LHCN-M2 (cell line): ENCODE measurements at places on chromosomes 3 and 15.

DNA sequence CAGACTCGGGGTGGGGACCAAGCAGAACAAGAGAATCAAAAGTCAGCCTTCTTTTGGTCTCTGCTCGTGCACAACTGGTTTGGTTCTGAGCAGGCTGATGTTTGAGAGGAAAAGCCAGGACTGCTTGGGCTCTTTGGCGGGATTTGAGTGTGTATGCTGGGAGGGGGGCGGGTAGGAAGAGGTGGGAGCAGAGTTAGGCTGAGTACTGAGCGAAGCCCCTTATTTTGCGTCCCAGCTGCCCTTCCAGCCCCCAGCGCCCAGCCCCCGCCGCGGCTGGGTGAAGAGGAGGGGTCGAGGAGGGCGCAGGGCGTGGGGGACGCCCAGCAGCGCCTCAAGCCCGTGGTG, 153.5 kb upstream of the GOLIM4 start:
- DNase-seq = no peak

DNA sequence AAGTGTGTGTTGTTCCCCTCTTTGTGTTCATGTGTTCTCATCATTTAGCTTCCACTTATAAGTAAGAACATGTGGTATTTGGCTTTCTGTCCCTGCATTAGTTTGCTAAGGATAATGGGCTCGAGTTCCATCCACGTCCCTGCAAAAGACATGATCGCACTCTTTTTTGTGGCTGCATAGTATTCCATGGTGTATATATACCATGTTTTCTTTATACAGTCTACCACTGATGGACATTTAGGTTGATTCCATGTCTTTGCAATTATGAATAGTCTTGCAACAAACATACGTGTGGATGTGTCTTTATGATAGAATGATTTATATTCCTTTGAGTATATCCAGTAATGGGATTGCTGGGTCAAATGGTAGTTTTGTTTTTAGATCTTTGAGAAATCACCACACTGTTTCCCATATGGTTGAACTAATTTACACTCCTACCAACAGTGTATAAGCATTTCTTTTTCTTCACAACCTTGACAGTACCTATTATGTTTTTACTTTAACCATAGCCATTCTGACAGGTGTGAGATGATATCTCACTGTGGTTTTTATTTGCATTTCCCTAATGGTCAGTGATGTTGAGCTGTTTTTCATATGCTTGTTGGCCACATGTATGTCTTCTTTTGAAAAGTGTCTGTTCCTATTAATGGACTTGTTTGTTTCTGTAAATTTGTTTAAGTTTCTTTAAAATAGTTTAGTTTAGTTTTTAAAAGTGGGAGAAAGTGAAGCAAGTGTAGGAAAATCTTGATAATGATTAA, 21.9 kb upstream of the SLC30A4 start:
- no peak for DNase-seq

- DNase-seq = no peak
Observed at GRCh38 chr3:54988302-54988837, 60.5 kb upstream of the LRTM1 start.

GRCh38 chr3:152301745-152302181, 33.0 kb downstream of the MBNL1 start:
- no peak for DNase-seq

DNA sequence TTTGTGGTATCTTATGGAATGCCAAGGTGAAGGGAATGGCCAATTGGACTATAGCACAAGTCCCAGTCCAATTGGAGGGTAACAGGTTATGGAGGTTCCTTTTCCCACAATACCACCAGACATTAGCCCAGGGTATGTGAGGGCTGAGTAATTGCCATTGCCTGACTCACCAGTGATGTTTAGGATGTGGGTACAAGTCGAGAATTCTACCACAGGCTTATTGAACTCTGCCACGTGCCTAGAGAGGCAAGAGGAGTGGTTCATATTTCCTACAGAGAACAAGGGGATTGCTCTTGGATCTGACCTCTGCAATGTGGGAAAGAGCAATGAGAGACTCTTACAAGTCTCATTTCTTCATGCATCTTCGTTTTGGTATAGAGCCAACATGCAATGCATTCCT, 85.0 kb upstream of the XCR1 start:
- peak; percentile 95 for DNase-seq

DNA sequence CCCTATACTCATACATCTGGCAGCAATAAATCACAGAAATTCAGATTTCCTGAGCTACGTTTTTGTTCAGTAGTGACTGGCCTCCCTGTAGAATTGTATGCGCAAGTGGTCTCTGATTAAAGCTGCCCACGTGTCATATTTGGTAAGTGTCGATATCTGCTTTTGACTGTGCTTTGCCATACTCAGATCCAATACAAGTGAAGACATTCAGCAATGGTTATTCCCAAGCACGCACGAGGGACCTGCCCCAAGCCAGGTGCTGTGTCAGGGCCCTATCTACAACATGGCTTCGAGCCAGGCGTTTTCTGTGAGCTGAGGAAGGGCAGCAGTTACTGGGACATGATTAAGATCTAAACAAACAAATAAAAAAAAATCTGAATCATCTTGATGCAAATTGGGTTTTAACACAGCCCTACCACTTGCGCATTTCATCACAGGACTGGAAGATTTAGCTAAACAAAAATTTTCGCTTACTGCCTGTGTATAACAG, 47.2 kb upstream of the ICE2 start:
- peak; percentile 19 for DNase-seq

- peak; percentile 65 for DNase-seq
Observed at GRCh38 chr3:143856252-143856970, 8.1 kb upstream of the SLC9A9 start.

DNA sequence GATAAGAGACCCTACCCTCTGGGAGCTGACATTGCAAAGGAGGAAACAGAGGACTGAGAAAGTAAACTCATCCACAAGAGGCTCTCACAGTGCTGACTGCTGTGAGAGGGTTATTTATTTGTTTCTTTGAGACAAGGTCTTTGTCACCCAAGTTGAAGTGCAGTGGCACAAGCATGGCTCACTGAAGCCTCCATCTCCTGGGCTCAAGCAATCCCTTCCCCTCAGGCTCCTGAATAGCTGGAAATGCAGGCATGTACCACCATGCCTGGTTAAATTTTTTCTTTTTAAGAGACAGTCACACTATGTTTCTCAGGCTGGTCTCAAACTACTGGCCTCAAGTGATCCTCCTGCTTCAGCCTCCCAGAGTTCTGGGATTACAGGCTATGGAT, 52.8 kb downstream of the FBLN2 start:
- no peak for DNase-seq

DNA sequence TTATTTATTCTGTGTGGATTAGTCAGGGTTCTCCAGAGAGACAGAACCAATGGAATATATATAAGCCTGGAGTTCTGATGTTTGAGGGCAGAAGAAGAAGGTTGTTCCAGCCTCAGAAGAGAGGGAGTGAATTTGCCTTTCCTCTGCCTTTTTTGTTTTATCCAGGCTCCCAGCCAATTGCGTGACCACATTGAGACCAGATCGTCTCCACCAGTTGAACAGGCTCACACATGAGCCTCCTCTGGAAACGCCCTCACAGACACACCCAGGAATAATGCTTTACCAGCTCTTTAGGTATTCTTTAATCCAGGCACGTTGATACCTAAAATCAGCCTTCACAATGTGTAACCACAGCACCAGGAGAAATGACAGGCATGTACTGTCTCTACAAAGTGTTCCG, 923.1 kb downstream of the TBL1XR1 start:
- DNase-seq = no peak

DNA sequence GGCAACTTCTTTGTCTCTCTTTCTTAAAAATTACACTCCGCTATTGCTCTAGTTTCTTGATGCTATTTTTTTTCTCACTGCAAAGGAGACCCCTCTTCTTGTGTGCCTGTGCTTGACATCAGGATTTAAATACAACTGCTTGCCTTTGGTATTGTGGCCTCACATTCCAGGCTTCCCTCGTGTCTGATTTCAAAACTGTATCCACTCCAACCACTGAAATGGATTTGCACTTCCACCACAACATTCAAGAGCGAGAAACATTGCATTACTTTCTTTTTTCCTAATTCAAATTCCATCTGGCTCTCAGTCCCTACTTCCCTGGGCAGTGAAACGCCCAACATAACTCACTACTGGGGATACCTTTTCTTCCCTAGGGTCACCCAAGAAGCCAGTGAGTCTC, 50.4 kb upstream of the PXYLP1 start:
- DNase-seq = no peak

GRCh38 chr3:53188136-53188685, 27.2 kb downstream of the PRKCD start:
- no peak for DNase-seq

- no peak for DNase-seq
Observed at GRCh38 chr15:88716543-88717381, 77.9 kb downstream of the ISG20 start.
